Aorta (tissue), 5 donors: ENCODE measurements at places on chromosomes 2 and 18.

DNA sequence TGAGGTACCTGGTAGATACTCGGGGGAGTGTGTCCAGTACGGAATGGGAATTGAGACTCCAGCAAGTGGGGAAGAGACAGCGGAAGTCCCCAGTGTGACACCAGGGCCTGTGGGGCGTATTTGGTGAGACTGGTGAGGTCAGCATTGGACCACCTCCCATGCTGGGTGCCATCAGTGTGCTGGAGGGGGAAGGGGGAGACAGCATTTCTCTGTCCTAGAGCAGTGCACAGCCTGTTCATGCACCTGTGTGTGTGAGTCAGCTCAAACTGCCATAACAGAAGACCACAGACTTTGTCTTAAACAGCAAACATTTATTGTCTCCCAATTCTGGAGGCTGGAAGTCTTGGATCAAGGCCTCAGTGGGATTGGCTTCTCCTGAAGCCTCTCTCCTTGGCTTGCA, 301.8 kb downstream of the GBX2 start:
- no peaks in the 10 kb centered on the region for H3K4me1 ChIP-seq
- H3K4me3 ChIP-seq: no peak overlapping the region
- H3K27me3 ChIP-seq: no peaks in the 10 kb centered on the region
- H3K27ac ChIP-seq: no peak overlapping the region
- DNase-seq: no peak

DNA sequence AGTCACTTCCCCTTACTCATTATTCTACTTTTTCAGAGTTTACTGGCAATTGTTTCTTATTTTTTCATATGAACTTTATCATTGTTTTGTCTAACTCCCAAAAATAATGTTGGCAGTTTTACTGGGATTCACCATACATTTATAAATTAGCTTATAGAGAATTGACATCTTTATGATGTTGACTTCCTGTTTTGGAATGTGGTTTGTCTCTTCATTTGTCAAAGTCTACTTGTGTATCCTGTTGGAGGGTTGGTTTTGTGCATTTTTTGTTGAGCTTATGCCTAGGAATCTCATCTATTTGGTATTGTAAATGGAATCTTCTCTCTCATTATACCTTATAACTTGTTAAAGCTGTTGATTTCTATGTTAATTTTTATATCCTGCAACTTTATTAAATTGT, 16.4 kb downstream of the EPC2 start:
- no peaks in the 10 kb centered on the region for H3K36me3 ChIP-seq
- DNase-seq: no peak
- no peak overlapping the region for H3K27ac ChIP-seq
- H3K4me1 ChIP-seq: peaks cover 3% of the 10 kb centered on the region
- H3K27me3 ChIP-seq: no peaks in the 10 kb centered on the region
- no peak overlapping the region for H3K4me3 ChIP-seq

GRCh38 chr2:64987001-64987955, 1.9 kb upstream of the SLC1A4 start:
- no peaks in the 10 kb centered on the region for H3K4me1 ChIP-seq
- no peaks in the 10 kb centered on the region for H3K36me3 ChIP-seq
- DNase-seq: no peak
- H3K4me3 ChIP-seq: peak overlapping the region; percentile 21
- H3K27me3 ChIP-seq: no peaks in the 10 kb centered on the region

GRCh38 chr18:34495506-34495905, 214.6 kb upstream of the DTNA start:
- DNase-seq: no peak
- no peaks in the 10 kb centered on the region for H3K4me1 ChIP-seq
- no peak overlapping the region for H3K4me3 ChIP-seq
- H3K27ac ChIP-seq: no peak overlapping the region
- H3K27me3 ChIP-seq: no peaks in the 10 kb centered on the region
- no peaks in the 10 kb centered on the region for H3K36me3 ChIP-seq

GRCh38 chr2:133885847-133886246, 317.6 kb upstream of the NCKAP5 start:
- H3K4me1 ChIP-seq: no peaks in the 10 kb centered on the region
- no peaks in the 10 kb centered on the region for H3K36me3 ChIP-seq
- DNase-seq: no peak
- H3K27me3 ChIP-seq: no peaks in the 10 kb centered on the region
- no peak overlapping the region for H3K27ac ChIP-seq

DNA sequence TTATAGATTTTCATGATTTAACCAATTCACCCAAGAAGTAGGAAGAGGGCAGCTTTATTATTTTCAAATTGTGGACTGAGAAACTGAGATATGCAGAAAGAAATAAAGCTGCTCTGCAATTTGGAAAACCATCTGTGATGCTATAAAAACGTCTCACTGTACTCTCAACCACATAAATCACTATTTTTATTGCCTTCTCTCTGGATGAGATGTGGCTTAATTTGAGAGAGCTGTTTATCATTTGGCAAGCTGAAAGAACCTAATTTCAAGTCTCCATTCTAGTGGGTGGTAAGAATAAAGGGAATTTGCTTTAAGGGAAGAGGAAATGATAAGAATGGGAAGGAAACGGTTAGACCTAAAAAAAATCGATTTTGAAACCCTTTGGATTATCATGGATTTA, 49.9 kb upstream of the CYP1B1 start:
- no peak overlapping the region for H3K4me3 ChIP-seq
- no peaks in the 10 kb centered on the region for H3K4me1 ChIP-seq
- no peaks in the 10 kb centered on the region for H3K27me3 ChIP-seq
- no peak overlapping the region for H3K27ac ChIP-seq

GRCh38 chr2:24926602-24927252, 6.7 kb upstream of the ADCY3 start:
- no peaks in the 10 kb centered on the region for H3K27me3 ChIP-seq
- H3K36me3 ChIP-seq: no peaks in the 10 kb centered on the region
- no peak overlapping the region for H3K27ac ChIP-seq
- H3K4me1 ChIP-seq: no peaks in the 10 kb centered on the region

- H3K27me3 ChIP-seq: no peaks in the 10 kb centered on the region
- H3K4me3 ChIP-seq: no peak overlapping the region
- DNase-seq: no peak
- no peak overlapping the region for H3K27ac ChIP-seq
- no peaks in the 10 kb centered on the region for H3K36me3 ChIP-seq
Observed at GRCh38 chr18:43034683-43035500, 80.6 kb downstream of the RIT2 start.

DNA sequence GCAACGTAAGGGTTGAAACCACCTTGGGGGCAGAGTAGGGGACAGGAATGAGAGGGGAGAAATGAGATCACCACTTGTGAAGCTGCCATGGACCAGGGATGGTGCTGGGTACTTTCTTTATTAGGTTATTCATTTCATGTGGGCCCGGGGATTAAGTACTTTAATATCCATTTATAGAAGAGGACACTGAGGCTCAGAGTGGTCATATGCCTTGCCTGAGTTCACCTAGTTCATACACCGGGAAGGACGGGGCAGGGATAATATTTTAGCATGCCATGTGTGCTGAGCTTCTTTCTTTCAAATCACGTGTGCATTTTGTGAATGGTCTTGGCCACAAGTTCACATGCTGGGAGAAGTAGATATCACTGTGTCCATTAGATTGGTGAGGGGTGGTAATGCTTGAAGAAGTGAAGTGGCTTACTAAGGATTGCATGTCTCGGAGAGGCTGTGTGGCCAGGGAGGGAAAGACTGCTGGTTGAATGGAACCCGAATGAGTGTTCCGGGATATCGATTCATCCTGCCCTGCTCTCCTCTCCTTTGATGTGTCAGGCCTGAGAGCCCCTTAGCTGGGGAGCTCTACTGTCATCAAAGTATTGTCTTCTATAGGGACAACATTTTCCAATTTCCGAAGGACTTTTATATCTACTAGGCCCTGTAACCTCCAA, 187.1 kb downstream of the MYCN start:
- H3K36me3 ChIP-seq: no peaks in the 10 kb centered on the region
- no peak for DNase-seq
- no peak overlapping the region for H3K4me3 ChIP-seq
